Activated CD8-positive, alpha-beta T cell treated with anti-CD3 and anti-CD28 coated beads, Interleukin-2, amount 10 ng/mL, durations not matched to agents 7 days and 5 days (primary cell): ENCODE measurements at places on chromosomes 7 and 10.

DNA sequence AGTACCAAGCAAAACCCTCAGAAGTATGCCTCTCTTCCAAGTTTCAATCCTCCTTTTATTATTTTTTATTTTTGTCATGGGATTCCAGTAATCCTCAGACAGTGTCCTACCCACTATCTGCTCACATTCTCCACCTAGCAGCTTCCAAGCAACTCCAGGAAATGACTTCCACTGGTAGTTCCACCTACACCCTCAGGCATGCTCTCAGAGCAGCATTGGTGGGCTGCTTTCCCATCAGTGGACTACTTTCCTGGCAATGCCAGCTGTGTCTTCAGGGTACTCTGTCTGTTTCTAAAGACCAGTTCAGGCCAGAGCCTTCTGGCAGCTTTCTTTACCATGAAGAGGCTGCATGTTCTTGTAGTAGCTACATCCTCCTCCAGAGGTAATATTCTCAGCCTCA lies 244.0 kb downstream of the HGF start:
- no peak for DNase-seq

DNA sequence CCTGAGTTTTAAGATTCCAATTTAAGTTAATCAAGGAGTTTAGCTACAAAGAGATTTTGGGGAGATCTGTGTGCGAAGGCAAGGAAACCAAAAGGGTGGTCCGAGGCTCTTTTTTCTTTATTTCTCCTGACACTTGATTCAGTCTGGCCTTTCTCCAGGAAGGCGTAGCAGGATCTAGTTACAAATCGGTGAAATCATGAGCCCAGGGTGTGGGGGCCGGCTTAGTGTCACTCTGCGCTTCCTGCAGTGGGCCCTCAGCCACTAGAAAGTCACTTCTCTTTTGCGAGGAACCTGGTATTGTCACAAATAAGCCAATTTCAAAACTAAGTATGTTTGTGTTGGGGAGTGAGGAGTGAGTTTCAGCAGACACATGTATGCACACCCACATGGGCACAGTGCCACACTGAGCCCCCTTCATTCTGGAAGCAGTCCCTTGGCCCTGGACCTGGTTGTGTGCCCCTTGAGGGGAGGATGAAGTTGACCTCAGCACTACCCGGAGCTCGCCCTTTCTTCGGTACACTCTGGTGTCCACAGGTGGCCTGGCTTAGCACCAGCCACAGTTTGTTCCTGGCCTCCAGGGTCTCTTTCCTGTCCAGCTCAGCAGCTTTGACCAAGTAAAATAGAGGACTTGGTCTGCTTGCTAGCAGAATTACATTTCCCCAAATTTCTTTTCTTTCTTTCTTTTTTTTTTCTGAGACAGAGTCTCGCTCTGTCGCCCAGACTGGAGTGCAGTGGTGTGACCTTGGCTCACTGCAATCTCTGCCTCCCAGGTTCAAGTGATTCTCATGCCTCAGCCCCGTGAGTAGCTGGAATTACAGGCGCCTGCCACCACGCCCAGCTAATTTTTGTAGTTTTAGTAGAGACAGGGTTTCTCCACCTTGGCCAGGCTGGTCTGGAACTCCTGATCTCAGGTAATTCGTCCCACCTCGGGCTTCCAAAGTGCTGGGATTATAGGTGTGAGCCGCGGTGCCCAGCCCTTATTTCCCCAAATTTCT lies 84.0 kb upstream of the BTBD16 start:
- DNase-seq, result no peak

- no peak for DNase-seq
These were observed 76.3 kb downstream of the CLIP2 start for GRCh38 chr7:74365322-74366022.

DNA sequence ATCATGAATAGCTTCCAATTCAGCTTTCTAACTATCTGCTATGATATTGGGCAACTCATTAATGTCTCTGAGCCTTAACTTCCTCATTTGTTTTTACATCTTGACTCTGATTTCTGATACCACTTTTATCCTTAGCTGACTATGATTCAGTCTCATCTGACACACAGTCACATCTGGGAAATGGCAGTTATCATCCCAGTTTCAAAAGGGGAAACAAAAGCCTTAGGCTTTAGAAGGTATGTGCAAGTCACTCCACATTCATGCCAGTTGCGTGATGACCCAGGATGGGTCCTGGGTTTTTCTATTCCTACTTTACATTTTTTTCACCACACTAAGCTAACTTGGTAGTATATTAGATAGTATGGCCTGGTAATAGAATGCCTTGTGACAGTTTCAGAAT lies 12.7 kb downstream of the SCIN start:
- DNase-seq, result no peak

GRCh38 chr10:19832699-19833098 lies 16.5 kb downstream of the PLXDC2 start:
- DNase-seq, result no peak

GRCh38 chr10:26441491-26442214 lies 3.5 kb downstream of the APBB1IP start:
- no peak for DNase-seq

DNA sequence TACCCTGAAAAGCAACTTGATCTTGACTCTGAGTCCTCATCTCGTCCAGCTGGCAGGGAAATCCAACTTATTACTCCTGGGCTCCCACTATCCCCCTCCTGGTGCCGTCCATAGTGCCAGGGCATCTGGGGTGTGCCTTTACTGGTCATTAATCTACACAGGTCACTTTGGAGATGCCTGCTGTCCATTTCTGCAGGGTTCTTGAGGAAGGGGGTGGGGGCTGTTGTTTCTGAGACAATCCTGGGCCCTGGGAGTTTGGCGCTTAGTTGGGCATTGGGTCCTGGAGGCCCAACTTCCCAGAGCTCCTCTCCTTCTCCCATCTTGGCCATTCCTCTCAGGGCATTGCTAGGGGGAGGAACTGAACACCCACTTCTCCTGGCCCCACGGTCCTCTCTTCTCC lies 6.0 kb upstream of the TACR2 start:
- DNase-seq, result no peak
